ENCODE measurements at places on chromosomes 1 and 21.

GRCh38 chr21:42433946-42434551, 30.3 kb downstream of the UBASH3A start:
- no peak for DNase-seq

DNA sequence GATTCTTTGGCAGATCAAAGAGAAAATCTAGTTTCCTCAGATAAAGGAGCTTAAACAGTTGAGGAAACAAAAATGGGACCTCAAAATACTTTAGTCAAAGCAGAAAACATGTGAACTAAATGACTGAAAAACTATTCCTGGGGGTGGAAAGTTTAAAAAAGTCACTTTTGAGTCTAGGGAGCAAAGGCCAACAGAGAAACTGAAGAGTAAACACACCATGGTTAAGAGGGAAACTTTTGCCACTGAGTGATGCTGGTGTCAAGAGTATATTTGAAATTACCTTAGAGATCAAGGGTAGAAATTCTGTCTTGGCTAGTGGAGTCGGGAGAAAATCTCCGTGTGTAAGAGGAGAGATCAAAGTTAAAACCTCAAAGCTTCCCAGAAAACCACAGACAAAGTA, 501.2 kb upstream of the ADGRL4 start:
- no peak for DNase-seq

DNA sequence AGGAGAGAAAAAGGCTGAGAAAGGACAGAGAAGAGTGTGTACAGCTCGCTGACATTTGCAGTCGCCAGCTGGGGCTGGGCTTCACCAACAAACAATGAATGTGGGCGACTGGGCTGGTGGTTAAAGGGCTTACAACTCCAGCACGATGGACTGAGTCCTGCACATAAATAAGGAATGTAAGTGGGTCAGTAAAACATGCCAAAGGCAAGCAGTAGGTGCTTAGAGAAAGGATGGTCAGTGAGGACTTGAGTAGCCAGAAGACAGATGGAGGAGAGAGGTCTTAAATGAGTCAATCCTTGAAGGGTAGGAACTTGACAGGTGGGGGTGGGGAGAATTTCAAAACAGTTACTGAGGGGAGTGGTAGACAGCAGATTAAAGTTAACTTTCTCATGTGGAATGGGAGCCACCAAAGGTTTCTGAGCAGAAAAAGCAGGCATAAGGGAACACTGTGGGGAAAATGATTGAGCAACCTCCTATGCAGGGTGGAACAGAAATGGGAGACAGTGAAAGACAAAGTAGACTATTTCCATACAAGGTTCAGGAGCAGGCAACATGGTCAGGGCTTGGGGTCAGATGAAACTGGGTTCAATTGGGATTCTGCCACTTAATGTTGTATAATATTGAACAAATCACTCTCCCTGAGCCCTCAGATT, 37.4 kb downstream of the GADD45A start:
- DNase-seq, result no peak

DNA sequence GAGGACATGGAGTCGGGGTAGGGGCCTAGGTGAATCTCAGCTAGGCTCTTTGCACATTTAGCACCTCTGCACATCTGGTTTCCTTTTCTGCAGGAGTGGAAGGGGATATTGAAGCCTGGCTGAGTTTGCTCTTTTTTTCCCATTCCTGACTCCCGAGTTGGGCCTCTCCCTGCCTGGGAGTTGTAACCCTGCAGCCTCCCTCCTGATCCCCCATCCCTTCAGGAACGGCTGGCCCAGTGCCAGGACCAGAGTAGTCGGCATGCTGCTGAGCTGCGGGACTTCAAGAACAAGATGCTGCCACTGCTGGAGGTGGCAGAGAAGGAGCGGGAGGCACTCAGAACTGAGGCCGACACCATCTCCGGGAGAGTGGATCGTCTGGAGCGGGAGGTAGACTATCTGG, 836 bp downstream of the OLFML3 start:
- no peak for DNase-seq

All from common myeloid progenitor, CD34-positive (primary cell).